ENCODE measurements at places on chromosomes 4 and X.

DNA sequence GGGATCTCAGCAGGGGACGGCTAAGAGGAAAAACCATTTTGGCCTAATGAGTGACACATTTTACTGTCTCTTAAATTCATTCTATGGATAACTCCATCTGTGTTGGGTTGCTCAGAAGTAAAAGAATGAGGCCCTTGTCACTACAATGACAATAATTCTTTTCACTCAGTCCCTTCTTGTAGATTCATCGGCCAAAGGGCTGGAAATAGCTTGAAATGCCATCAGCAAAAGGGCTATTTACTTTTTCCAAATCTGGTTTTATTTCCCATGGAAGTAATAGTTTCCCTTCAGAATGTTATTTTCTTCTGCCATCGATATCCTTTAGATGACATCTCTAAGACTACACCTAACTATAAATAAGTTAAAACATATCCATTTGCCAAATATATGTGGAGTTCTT is 7.4 kb downstream of the MEPE start:
- DNase-seq, result no peak

GRCh38 chr4:139599594-139600374 is 43.8 kb upstream of the SETD7 start:
- DNase-seq, result no peak

DNA sequence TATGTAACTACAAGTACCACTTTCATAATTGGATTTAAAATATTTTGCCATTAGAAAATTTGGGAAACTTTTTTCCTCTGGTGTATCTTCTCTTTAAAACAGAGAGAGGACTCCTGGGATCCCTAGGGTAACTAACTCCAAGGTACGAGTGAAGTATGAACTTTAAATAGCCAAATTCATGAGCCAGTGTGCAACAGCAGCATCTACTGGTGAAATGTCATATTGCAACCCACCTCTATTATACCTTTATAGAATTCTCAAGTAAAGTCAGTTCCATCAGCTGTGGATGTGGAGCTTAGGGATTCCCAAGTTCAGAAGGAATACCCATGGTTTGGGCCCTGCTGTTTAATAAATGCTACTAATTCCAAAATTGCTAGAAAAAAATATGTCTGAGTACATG is 282.7 kb upstream of the TAPT1 start:
- no peak for DNase-seq

- DNase-seq, result no peak
Observed at GRCh38 chrX:108731153-108731552, 5.2 kb downstream of the IRS4 start.

- DNase-seq, result no peak
Observed at GRCh38 chr4:95833711-95834194, 6.1 kb upstream of the PDHA2 start.

DNA sequence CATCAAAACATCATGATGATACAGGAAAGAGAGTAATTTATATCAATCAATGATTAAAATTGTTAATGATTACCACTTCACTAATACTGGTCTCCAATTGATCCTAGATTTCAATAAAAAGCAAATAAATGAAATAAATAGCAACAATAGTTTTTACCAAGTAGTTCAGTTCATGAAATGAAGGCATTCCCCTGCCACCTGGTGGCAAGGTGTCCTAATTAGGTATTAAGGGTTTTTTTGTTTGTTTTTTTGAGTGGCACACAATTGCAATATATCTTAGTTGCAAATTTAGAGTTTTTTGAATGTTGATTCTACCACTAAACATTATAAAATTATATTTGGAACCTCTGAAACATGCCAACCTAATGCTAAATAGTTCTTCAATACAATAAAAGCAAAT is 157.4 kb upstream of the PDE5A start:
- DNase-seq, result no peak

DNA sequence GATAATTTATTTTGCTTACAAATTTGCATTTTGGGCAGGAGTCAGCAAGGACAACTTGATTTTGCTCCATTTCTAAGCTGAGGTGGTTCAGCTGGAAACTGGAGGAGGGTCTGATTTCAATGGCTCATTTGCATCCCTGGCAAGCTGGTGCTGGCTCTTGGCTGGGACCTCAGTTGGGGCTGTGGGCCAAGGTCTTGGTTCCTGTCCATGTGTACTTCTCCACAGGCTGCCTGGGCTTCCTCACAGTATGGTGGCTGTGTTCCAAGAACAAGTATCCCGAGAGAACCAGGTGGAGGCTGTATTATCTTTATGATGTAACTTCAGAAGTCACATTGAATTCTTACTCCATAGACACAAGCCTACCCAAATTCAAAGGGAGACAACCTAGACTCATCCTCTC is 77.0 kb upstream of the STX18 start:
- DNase-seq, result no peak

DNA sequence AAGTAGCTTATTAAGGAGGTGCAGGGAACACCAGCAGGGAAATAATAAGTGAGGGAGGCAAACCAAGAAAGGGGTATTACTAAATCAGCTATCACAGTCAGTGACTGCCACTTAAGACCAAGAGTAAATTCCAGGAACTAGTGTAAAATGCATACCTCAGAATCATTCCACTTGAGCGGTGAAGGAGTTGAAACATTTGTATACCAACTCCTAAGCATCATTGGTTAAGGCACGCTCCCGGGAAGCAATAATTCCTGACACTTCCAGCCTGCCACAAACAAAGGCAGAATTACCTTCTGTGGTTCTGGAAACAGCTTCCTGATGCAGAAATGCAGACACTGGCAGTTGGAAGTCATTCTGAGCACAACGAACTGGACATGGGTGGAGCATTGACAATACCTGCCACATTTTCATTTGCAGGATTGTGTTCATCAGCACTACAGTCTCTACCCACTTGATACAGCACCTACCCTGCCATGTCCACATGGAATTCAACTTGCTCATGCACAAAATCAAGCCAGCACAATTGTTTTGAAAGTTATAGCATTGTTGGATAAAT is 82.1 kb downstream of the PPP1R2C start:
- DNase-seq, result no peak

- DNase-seq, result no peak
Observed at GRCh38 chr4:7055111-7055989, 12.2 kb downstream of the TADA2B start.

DNA sequence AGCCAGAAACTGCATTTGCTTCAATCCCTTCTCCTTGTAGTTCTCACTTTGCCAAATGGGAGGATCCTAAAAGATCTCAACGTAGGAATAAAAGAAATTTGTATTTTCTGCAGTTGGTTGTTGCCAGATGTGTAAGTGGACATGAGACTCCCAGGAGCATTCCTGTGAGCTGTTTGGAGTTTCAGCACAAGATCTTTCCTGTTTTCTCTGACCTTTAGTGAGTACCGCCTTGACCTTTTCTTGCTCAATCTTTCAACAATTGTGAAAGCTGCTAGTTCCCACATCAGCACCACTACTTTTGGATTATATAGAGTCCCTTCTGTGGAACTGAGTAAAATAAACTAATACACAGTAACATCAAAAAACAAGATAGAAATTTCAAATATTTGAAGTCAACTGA is 683.8 kb upstream of the PABPC4L start:
- no peak for DNase-seq

DNA sequence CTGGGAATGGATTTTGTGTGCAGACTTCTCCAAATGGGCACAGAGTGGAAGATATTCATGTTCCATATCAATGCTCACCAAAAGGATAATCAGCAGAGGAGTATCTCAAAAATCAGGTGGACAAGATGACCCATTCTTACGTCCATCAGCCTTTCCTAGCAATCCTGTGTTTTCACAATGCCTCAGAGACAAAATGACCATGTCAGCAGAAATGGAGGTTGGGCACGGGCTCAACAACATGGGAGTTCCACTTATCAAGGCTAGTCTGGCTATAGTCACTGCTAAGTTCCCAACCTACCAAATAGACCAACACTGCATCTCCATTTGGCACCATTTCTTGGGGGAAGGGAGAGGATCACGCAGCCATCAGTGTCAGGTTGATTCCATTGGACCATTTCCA is 179.0 kb downstream of the COX7B2 start:
- no peak for DNase-seq

DNA sequence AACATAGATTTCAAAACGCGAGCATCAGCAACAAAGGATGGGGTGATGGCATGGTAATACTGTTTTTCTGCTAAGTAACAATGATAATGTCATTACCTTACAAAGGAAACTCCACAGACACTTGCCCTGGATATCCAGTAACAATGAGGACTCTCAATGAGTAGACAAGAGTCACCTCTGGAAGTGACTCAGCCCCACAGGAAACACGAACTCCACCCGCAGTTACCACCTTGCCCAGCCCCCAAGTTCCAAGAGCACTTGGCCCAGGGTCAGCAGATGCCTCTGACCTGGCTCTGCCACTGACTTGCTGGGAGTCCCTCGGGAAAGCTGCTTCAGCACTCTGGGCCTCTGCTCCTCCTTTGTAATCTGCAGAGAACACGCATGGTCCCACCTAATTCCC is 110.3 kb upstream of the MAP3K15 start:
- no peak for DNase-seq

DNA sequence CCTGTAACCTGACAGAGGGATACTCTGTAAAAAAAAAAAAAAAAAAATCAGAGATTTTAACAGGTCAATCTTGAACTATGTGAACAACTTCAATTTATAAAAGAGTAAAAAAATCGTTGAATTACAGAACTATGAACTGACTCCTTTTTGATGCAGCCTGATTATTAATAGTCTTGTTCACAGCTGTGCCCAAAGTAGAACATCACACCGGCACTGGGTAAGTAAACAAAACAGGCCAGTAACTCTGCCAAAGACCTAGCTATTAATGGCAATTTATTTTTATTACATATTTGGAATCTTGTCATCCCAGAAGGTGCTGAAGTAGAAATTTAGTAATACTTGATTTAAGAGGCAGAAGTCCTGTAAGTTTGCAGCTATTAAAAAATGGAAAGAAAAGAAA is 31.4 kb downstream of the CPE start:
- no peak for DNase-seq

GRCh38 chr4:4248885-4249203 is 821 bp upstream of the TMEM128 start:
- no peak for DNase-seq

DNA sequence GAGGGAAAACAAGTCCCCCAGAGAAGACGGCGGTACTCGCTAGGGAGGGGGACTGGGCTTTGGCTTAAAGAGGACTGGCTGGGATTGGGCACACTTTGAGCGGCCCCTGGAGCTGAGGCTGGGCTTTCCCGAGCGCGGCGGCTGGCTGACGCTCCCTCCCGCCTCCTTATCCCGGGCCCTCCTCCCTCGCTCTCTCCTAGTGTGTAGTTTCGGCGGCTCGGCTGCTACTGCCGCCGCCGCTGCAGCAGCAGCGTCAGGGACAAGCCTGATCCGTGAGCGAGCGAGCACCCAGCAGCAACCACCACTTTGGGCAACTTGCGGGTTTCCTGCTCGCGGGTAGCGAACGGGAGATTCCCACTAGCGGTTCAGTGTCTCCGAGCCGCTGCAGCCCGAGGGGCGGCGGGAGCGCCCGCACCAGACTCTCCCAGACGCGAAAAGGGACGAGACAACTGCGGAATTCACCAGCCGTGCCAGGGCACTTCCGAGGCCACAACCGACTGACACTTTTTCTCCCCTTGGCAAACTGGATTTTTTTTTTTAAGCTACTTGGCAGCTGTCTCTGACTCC is 632 bp upstream of the PCDH7 start:
- peak; percentile 79 for DNase-seq

DNA sequence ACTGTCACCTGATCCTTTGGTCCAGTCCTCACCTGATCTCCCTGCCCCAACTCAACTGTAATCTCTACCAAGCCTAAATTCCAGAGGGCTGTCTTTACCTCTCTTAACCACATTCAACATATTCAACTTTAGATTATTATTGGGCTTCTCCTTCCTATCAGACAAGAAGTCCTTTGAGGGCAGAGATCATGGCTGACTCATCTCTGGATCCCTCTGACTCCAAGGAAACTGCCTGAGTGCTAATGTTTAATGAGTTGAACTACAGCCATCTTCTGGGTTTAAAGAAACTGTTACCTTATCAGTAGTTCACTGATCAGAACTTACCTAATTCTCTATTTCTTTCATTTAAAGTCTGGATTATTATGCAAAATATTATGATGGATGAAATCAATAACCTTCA is 135.7 kb downstream of the GPC3 start:
- no peak for DNase-seq

- DNase-seq, result no peak
Observed at GRCh38 chr4:110854021-110854678, 231.3 kb upstream of the PITX2 start.

GRCh38 chrX:135010921-135011320 is 11.4 kb downstream of the RTL8B start:
- DNase-seq, result no peak

- no peak for DNase-seq
Observed at GRCh38 chr4:36288731-36289426, 7.5 kb downstream of the DTHD1 start.

- DNase-seq, result no peak
Observed at GRCh38 chr4:87042986-87043820, 108.4 kb downstream of the AFF1 start.

GRCh38 chrX:103565197-103565596 is 20.1 kb upstream of the TCEAL4 start:
- no peak for DNase-seq

GRCh38 chr4:52837716-52838558 is 24.2 kb upstream of the RASL11B start:
- DNase-seq, result no peak

DNA sequence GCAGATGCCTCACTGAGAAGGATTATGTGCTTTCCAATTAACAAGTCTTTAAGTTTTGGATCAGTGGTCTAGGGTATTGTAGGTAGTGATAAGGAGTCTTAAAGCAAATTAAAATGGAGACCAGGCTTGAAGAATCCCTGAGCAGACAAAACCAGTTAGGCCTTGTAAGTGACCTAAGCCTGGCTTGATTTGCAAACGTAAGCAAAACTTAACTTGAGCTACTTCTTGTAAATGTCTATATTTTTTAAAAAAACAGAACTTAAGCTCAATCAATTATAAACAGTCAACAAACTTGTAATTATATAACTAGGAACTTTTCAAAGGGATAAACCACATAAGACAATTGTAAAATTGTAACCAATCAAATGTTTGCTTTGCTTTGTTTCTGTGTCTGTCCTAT is 72.7 kb upstream of the NALF2 start:
- no peak for DNase-seq

- no peak for DNase-seq
Observed at GRCh38 chr4:16869594-16870245, 28.7 kb downstream of the LDB2 start.

- no peak for DNase-seq
Observed at GRCh38 chr4:8639021-8639420, 46.5 kb downstream of the CPZ start.

Data from caudate nucleus (tissue), 63 donors.